Activated naive CD8-positive, alpha-beta T cell treated with anti-CD3 and anti-CD28 coated beads for 36 hours (primary cell): ENCODE measurements at places on chromosomes 5 and 9. TPM values are rescaled to one million over a fixed set of nuclear protein-coding genes. Genes with fewer than 3 reads are reported as not detected.

Gene NR2F1-AS1
- total RNA-seq, result not detected

Gene DDX46
- 78.3 TPM for total RNA-seq

Gene SLC25A2
- 0.21 TPM for total RNA-seq

Gene PCDHB5
- not detected for total RNA-seq

Gene IFNA2
- not detected for total RNA-seq

Gene IL11RA
- total RNA-seq, result 13.0 TPM
